ENCODE measurements at places on chromosomes 1 and 21.

DNA sequence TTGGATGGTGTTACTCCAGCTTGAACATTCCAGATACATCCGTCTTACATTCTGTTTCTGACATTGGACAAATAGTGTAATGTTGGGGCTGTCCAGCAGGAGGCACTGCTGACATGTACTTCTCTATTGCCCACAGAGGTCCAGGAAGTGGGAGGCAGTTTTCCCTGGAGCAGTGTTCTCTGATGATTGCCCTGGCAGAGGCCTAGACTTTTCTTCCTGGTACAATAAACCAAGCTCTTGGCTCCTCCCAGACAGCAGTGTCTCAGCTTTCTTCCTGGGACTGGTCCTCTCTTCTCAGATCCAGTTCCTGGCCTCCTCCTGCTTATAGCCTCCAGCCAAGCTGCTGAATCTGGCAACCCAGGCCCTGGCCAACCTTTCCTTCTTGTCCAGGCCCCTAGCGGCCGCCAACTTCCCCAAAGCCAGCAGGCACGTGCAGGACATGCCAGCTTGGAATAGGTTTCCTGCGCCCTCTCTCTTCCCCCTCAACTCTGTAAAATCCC, 14.9 kb upstream of the IFNLR1 start:
- DNase-seq, result no peak

- DNase-seq, result no peak
Observed at GRCh38 chr1:234862360-234862943, 252.5 kb upstream of the IRF2BP2 start.

DNA sequence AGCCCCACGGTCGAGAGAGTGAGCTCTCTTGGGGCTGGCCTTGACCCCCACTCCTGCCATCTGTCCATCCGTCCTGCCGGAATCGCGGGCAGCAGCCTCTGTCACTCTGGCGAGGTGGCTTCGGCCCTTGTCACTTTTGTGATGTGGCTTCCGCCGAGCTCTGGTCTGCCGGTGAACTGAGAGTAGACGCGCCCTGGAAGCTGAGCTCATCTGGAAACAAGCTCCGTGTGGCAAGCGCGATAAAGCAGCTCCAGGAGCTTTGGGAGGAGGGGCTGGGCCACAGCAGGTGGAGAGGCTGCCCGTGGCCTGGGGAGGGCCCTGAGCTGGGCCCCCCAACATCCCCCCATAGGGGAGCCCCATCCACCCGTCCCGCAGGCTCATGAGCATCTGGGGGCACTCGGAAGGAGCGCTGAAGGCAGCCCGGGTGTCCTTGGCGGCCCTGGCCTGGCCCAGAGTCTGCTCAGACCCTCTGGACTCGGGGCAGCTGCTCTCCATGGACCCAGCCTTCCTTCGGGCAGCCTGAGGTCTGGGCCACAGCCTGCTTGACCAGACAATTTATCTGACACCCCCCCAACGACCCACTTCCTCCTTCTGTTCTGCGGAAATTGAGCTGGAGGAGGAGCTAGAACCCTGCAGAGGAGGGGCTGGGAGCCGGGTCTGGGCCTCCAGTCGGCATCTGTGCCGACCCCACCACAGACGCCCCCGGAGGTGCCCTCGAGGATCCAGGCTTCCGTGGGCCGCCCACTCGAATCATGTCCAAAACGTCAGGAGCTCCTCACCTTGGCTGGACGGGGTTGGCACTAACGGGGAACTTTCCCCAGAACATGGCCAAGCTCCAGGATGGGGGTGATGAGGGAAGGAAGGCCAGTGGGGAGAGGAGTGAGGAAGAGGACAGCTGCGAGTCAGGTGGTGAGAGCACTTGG, 59.1 kb downstream of the SLC19A1 start:
- DNase-seq, result no peak

DNA sequence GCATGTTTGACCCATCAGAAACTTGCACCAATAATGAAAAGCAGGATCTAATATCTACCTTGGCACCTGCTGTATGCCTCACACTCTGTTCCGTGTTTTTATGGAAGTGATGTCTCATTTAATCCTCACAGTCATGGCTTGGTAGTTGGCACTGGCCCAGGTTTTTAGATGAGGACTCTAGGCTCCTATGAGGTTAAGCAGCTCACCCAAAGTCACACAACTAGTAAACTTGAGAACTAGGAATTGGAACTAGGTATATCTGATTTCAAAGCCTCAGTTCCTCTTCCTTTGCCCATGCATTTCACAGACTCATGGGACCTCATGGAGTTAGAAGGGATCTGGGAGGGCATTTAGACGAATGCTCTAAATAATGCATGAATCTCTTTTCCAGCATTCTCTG, 21.3 kb upstream of the TARBP1 start:
- DNase-seq, result no peak

DNA sequence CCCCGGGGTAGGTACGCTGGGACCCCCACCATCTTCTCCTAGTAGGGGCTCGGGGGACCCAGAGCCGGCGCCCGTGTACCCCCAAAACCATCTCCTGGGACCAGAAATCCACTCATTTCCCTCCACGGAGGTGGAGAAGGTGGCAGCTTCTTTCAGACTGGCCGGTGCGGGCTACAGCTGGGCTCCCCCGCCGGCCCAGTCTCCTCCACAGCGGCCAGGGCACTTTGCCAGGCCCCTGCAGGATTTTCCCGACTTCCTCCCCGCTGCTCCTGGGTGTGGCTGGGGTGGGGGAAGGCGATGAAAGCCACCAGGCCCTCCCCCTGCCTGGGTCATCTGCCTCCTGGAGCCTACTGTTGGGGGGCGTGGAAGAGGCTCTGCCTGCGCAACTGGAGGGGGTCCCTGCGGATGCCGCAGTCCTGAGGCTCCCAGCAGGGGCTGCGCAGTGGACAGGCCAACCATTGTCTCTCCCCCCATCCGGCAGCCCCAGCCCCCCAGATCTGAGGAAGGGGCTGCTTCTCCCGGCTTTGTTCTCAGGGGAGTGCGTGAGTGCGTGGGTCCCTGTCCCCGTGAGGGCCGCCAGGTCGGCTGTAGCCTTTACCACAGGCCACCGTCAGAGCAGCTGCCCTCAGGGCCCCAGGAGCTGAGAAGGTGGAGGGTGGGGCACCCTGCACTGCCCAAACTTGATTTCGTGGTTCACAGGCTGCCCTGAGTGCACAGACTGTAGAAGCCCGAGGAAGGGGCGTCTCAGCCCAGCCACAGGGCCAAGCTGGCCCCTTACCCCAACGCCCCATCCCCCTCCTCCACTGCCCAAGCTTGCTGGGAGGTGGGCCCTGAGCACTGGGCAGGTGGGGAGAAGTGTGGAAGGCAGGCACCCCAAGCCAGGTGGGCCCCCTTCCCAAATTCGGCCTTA, 1.3 kb downstream of the AGRN start:
- no peak for DNase-seq

Data from activated CD8-positive, alpha-beta memory T cell treated with anti-CD3 and anti-CD28 coated beads for 4 hours (primary cell).